ENCODE measurements at places on chromosomes 16 and 17. TPM values are rescaled to one million over a fixed set of nuclear protein-coding genes. Genes with fewer than 3 reads are reported as not detected.

E4F1 gene
- total RNA-seq, result 35.6 TPM

WNK4 gene
- total RNA-seq, result 0.29 TPM

- no peak overlapping the region for H3K27ac ChIP-seq
- no peaks in the 10 kb centered on the region for H3K4me1 ChIP-seq
- no peak overlapping the region for H3K4me3 ChIP-seq
Observed at GRCh38 chr17:27834571-27834970, 34.2 kb upstream of the NOS2 start.

HYDIN gene
- 0.17 TPM for total RNA-seq

- no peaks in the 10 kb centered on the region for H3K4me1 ChIP-seq
- no peak overlapping the region for H3K4me3 ChIP-seq
- DNase-seq, result no peak
Observed at GRCh38 chr17:41133880-41134735, 6.2 kb downstream of the KRTAP4-6 start.

DNA sequence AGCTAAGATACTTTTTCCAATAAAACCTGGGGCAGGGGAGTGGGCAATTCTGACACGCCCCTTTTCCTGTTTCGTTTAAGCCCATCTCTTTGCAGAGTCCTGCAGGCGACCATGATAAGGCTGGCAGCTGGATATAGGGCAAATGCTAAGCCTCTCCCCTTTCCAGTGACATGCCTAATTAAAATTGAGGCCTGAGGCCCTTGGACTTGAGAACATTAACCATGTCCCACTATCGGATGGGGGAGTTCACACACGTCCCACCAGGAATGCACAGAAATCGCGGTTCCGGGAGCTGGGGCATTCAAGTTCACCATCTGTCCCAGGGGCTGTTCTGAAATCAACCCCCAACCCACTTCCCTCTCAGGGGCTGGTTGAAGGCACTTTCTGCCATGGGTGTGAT is 109.2 kb upstream of the FOXF1 start:
- DNase-seq, result no peak
- H3K27me3 ChIP-seq, result peaks cover under 1% of the 10 kb centered on the region
- H3K4me3 ChIP-seq, result no peak overlapping the region
- no peak overlapping the region for H3K27ac ChIP-seq
- no peaks in the 10 kb centered on the region for H3K36me3 ChIP-seq
- no peaks in the 10 kb centered on the region for H3K4me1 ChIP-seq

- H3K4me1 ChIP-seq, result no peaks in the 10 kb centered on the region
- no peak for DNase-seq
- H3K27me3 ChIP-seq, result peaks cover 37% of the 10 kb centered on the region
- H3K36me3 ChIP-seq, result no peaks in the 10 kb centered on the region
Observed at GRCh38 chr17:49979748-49980479, 10.9 kb downstream of the DLX4 start.

DNA sequence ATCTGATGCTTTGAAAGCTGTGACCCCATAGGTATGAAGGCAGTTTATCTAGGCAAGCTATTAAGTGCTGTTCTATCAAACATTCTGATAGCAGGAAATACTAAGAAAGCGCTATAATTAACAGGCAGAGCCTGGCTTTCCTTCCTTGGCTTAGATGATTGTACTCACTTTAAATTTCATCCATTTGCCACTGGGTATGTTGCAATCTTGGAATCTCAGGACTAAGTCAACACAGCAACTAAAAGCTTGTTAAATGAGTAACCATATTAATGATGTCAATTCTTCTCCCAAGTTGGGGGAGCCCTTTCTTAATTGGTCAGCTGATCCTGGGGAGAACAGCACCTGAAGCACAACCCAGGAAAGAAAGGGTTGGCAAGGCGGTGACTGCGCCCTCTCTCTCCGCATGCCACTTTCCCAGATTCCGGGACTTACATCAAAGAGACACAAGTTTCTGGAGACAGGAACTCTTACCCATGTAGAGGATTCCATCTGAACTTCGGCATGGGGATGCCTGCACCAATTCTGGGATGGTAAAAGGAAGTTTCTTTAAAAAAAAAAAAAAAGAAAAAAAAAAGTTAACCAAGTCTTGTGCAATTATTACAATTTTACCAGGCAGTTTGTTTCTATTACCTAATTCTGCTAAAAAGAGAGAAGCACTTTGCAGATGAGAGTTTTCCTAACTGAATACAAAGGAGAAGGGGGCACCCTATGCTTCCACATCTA is 54.4 kb upstream of the ICAM2 start:
- H3K36me3 ChIP-seq, result peaks cover 69% of the 10 kb centered on the region
- no peaks in the 10 kb centered on the region for H3K27me3 ChIP-seq
